ENCODE measurements at places on chromosomes 1 and 21.

DNA sequence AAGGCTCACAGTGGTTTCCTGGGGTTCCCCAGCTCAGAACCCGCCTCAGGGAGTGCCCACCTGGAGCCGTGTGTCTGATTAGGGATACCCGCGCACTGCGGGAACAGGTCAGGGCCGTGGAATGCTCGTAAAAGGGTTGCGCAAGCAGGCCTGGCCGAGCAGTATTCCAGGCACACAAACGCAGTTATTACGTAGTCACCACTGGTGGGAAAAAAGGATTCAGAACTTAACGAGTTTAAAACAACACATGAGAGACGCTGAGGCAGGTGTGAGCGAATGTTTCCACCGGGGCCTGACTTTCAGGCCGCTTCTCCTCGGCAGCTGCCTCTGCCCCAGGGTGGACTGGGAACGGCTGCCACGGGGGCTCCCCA lies 18.2 kb downstream of the PLCH2 start:
- no peak for DNase-seq

DNA sequence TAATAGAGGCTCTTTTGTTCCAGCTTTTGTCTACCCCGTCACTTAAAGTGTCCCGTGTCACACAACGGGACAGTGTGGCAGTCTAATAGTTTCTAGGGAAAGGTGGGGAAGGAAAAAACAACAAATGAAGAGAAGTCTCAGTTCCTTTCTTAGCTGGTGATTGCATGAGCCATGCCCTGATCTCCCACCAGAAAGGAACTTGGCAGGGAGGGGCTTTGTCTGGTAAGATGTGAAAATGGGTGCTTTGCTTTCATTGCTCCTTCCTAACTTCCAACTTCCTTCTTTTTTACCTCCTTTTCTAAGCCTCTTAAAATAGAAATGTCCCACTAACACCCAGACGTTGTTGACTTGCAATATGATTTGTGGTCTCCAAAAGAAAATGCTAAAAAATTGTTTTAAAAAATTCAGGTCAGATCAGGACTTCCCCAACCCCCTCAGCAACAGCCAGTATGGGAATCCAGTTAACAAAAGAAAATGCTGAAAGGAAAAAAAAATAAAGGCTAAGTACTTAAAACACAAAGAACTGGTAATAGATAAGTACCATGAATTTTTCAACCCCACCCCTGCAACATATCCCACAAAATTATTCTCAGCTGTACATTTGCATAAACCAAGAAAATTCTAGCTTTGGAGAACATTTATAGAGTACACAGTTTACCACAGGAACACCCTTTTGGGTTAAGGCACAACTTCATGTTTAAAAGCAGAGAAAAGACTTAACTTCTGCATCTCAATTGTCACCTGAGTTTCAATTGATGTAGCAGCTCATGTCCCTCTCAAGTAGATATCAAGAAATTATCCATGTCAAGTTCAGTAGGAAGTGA lies 106.2 kb downstream of the NIBAN1 start:
- no peak for DNase-seq

- peak; percentile 55 for DNase-seq
These were observed 102.3 kb downstream of the RPE65 start for GRCh38 chr1:68347415-68347814.

- DNase-seq = no peak
These were observed 169.0 kb downstream of the DENND1B start for GRCh38 chr1:197606168-197606845.

- DNase-seq = no peak
These were observed 19.9 kb downstream of the PRXL2B start for GRCh38 chr1:2606396-2606880.

DNA sequence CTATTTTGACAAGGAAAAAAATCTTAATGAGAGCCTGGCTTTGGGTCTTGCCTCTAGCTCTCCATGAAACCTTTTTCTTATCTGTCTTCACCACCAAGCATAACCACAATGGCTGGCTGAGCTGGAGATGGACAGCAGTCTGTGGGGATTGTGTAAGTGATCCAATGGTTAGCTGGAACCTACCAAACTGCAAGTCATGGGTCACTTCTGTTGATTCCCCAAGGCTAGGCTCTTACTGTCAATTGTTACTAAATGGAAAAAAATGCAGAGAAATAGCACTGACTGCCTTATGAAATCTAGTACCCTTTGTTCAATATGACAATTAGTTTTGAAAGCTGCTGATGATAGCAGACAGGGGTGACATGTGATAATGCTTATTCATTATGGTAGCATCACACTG lies 359.0 kb downstream of the ST6GALNAC3 start:
- no peak for DNase-seq

- DNase-seq = no peak
These were observed 785.9 kb upstream of the TPTE start for GRCh38 chr21:9735421-9735961.

GRCh38 chr1:199684686-199685273 lies 342.7 kb upstream of the NR5A2 start:
- peak; percentile 41 for DNase-seq

DNA sequence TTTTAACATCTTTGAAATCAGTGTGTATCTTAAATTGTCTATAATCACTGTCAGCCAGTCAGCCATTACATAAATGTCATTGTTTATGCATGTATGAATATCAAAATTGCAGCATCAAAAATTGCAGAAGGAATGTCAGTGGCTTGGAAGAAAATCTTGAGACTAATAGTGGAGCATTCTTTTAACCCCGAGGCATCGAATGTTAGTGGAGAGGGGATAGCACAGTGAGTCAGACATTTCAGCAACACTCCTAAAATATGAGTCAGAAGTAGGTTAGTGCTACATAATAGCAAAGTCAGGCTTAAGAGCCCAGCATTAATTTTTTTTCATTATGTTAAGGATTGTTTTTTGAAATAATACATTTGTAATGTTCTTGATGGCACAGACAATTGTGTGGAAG lies 45.5 kb downstream of the SNRPE start:
- DNase-seq = no peak

- DNase-seq = no peak
These were observed 453.2 kb downstream of the PTPRU start for GRCh38 chr1:29689372-29690030.

DNA sequence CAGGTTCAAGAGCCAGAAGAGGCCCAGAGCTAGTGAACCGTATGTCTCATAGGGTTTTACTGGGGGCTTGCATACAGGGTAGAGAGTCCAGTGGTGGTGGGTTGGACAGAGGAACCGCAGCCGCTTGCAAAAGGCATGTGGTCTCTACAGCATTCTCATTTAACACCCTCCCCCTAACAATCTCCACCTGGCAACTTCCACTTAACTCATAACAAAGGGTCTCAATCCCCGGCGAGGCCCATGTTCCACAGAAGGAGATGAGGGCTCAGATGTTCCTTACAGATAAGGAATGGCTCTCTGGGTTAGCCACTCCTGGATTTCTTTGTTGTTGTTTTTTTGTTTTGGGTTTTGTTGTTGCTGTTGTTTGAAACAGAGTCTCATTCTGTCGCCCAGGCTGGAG lies 106.1 kb downstream of the APP start:
- DNase-seq = no peak

DNA sequence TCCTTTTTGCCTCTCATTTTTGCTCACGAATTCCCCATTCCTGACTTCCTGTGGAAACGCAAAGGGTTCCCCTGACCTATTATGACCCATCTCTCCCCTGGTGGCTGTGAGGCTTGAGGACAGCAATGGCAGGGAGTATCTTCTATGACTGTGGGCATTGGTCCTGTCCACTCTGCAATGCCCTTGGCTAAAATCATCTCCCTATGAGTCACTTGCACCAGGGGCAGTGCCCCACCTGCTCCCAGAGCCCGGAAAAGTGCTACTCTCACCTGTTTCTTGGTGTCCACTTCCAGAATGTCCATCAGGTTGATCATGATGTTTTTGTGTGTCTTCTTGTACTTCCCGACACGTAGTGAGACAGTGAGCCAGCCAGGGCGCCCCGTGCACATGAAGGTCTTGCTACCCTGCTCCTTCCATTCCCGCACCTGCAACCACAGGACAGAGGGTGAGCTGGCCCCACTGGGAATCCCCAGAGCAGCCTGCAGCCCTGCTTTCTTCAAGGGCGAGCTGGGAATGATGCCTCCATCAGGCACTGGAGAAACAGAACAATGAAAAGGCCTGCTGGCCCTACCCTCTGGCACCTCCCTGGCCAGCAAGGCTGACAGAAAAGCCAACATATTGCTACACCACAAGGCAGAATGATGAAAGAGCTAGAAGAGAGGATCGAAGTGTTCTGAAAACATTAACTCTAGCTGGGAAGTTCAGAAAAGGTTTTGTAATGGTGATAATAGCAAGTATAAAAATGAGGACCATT lies 3.5 kb downstream of the DHCR24 start:
- no peak for DNase-seq

DNA sequence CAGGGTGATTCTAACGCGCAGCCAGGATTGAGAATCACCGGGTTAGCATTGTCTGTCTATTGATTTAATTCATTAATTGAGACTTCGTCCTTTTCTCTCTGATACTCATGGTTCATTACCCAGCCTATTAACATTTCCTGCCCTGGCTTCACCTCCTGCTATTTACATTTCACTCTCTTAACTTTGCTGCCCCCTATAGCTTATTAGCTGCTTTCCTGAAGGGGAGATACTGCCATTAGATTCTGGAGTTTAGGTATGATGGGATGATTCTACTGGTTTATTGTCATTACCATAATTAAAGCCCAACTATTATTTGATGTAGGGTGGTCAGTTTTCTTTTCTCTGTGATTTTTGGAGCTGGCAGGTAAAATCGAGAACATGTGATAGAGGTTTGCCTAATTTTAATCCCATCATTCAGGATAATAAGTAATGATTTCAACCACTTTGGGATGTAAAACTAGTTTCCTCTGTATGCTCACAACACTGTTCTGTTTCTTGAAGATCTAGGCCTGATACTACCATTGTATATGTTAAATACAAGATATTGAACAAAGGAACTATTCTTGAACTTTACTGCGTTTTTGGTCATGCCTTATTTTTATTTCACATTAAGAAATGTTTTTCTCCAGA lies 6.4 kb downstream of the PPP2R5A start:
- peak; percentile 11 for DNase-seq

DNA sequence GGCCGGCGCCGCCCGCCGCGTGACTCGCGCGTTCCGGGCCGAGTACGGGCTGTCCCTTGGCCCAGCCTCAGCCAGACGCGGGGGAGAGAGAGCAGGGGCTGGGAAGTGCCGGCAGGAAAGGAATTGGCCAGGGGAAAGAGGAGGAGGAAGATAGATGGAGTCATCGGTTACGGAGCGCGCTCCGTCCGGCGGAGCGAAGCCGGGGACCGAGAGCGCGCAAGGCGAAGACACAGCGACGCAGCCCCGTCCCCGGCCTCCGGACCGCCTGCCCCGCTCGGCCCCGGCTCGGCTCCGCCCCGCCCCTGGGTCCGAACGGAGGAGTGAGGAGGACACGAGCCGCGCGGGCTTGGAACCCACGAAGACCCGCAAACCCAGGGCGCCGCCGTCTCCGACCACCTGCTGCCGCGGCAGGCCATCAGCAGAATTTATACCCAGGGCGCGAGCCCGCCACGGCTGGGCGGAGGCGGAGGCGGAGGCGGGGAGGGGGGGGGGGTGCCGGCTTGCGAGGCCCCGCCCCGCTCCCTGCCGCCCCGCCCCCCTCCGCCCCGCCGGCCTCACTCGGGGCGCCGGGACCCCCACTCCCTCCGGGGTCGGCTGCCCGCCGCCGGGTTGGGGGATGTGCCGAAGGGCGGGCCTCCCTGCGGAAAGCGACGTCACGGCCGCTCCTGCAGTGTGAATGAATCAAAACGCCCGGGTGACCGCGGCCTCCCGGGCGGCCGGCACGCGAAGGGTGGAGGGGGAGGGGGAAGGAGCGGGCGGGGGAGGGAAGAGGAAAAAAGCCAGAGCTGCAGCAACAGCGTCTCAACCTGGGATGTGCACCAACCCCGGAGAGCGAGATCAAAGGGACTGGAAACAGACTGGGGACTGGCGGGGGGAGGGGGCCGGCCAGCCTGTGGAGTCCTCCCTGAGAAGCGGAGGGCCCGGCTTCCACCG lies at the start of gene LHX4:
TSS of gene LHX4 (plus strand) at position 782 of the 933 bp plus-strand sequence. CDS start 266 bp downstream, outside the sequence.
- no peak for DNase-seq

DNA sequence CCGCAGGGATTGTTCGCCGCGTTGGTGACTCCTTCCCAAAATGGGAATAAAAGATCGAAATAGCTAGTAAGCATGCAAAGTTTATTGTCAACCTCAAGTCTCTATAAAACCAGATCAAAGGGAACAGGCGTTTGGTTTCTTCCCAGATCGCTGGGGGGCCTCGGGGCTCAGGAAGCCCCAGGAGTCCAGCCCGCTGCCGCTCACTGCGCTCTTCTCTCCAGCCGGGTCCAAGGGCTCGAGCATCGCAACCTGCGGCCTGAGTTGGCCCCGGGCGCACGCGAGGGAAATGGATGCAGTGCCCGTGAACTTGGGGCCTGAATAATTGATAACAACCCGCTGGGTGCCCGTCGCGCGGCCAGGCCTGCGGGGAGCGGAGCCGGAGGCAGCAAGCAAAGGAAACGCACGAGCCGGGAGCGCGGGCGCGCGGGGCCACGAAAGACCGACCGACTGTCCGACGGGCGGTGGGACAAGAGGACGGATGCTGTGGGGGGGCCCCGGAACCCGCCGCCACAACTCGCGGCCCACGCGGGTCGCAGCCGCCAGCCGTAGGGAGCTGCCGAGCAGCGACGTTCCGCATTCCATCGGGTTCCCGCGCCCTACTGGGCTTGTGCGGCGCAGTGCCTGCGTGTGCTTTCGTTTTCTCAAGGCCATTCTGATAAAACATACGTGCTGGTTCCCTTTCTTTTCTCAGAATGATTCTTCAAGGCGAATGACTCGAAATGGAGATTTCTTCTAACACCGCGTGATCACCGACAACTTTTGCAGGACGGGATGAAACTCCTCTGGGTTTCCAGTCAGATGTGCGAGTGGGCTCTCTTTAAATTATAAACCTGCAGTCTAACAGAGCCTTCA lies 14.0 kb upstream of the ALX3 start:
- DNase-seq = peak; percentile 33

DNA sequence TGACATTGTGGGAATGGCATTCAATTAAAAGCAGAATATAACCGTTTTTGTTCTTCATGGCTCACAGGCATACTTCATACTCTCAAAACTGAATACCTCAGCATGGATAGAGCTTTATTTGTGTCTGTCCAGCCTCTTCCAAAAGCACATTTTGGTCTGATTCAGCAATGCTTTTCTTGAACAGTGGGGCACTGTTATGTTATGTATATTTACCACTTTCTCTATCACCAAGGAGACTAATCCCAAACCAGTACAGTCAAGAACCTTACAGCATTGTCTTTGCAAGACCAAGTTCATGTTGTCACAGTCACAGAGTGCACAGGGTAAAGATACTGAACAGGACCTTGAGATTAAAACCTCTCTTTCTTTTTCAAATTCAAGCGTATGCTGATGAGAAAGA lies 582.8 kb downstream of the PTBP2 start:
- no peak for DNase-seq

DNA sequence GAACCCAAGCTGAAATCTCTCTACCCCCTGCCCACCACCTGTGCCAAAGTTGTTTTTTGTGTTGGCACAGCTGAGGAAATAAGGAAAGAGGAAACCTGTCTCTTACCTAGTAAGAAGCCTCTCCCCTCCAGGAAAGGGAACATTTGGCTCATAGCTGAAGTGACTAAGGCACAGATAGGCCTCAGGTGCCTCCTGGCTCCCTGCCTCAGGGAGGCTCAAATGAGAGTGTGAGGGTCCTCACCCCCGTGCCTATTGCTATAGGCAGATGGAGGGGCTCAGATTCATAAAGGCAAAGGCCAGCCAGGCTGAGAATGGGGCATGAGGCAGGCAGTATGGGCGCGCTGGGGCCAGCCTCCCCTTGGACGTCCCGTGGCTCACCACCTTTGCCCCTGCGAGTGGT lies 7.4 kb downstream of the SLC30A2 start:
- no peak for DNase-seq

- no peak for DNase-seq
These were observed 379.2 kb upstream of the SPAG17 start for GRCh38 chr1:118563981-118564951.

Data from CD4-positive, alpha-beta T cell treated with Interleukin-1 beta for 1 hour (primary cell).